Stomach (tissue), 19 donors: ENCODE measurements at places on chromosomes 13 and 19.

- DNase-seq, result no peak
These were observed 204.5 kb downstream of the POU4F1 start for GRCh38 chr13:78398743-78399410.

DNA sequence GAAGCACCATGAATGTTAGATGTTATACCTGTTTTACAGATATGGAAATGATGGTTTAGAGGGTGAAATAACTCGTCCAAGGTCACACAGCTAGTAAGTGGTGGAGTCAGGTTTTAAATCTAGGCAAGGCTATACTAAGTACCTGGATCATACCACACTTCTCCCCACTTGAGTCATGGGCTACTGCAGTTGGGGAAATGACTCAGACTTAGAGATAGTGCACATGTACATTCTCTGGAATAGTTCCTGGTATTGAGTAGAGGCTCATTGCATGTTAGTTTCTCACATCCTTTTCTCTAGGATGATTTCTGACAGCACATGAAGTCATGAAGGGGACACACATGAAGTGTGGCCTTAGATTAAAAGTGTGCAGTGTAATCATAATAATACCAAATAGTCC is 76.2 kb upstream of the TNFSF11 start:
- no peak for DNase-seq

- DNase-seq, result no peak
These were observed 26.7 kb downstream of the PLEKHJ1 start for GRCh38 chr19:2209408-2209807.

- DNase-seq, result no peak
These were observed 44.9 kb downstream of the COL4A1 start for GRCh38 chr13:110262082-110262436.

DNA sequence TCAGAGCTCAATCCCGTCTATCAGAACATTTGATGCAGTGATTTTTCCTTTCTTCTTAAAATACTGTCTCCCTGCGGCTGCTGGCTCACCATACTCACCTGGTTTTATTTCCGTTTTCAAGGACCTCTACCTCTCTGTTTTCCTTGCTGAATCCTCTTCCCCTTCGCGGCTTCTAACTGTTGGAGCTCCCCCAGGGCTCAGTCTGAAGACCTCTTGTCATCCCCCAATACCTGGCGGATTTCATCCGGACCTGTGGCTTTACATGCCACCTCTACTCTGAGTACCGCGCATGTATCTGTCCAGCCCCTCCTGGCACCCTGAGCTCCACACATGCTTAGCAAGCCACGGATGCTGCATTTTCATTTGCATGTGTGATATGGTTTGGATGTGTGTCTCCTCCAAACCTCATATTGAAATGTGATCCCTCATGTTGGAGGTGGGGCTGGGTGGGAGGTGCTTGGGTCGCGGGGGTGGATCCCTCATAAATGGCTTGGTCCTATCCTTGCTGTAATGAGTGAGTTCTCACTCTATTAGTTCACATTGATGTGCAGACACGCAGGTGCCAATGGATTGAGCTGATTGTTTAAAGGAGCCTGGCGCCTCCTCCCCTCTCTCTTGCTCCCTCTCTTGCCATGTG is 106.2 kb upstream of the LSM14A start:
- no peak for DNase-seq

- peak; percentile 53 for DNase-seq
These were observed 633 bp downstream of the SHISA7 start for GRCh38 chr19:55442372-55442961.

DNA sequence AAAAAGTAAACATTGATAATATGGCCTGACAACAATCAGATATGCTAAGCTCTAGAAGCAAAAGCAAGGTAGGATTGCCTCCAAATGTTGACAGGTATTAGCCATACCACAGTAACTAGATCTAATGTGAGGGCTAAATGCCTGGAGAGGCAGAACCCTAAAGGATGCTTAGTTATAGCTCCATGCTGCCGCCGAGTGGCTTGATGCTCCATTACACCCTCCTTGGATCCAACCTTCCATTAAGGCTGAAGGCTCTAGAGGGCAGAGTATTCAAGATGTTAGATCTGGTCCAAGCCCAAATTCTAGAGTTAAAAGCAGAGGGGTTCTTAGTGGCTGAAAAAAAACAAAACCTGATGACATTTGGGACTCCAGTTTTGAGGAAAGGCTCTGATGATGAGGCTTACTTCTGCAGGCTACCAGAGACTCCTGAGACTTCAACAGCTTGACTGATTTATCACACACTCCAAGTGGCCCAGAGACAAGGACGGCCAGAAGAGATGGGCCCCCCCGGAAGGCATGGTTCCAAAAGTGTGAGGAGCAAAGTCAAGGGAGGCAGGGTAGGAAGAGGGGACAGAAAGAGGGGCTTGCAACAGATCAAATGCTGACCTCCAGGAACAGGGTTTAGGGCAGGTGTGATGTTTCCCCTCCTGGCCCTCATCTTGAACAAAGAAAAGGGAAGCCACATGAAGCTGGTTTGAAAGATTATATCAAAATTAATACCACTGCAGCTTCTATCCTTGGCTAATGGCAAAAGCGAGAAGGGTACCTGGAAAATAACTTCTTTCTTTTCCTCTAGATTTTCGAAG is 21.9 kb upstream of the CPB2 start:
- DNase-seq, result peak; percentile 86

DNA sequence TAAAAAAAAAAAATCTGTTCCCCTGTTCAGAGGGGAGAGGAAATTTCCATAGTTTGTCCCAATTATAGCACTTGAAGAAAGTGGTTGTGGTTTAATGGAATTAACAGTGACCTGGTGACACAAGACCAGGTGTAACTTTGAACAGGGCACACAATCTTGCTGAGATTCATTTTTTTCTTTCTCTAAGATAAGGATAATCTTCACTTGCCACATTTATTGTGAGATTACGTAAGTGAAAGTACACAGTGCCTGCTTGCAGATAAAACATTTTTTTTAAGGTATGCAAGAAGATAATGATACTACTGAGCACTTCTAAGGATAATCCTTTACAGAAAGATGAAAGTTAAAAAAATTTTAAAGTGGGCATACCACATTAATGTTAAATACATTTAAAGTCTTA is 448.1 kb downstream of the DIAPH3 start:
- DNase-seq, result no peak

- peak; percentile 74 for DNase-seq
These were observed 41.8 kb upstream of the PNMA8B start for GRCh38 chr19:46537136-46538097.

DNA sequence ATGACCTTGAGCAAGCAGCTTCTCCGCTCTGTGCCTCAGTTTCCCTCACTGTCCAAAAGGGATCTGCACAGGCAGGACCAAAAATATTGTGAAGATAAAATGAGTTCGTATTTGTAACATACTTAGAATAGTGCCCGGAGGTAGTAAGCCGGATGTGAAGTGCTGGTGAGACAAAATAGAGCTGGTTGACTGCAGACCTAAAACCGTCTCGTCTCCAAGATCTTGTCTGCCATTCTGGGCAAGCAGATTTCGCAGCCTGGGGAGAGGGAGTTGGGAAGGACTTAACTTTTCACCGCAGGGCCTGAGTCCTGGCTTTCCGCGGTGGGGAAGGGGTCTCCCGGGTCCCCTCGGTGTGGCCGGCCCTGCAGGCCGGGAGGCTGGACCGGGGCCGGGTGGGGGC is 8.2 kb upstream of the BBC3 start:
- DNase-seq, result no peak

DNA sequence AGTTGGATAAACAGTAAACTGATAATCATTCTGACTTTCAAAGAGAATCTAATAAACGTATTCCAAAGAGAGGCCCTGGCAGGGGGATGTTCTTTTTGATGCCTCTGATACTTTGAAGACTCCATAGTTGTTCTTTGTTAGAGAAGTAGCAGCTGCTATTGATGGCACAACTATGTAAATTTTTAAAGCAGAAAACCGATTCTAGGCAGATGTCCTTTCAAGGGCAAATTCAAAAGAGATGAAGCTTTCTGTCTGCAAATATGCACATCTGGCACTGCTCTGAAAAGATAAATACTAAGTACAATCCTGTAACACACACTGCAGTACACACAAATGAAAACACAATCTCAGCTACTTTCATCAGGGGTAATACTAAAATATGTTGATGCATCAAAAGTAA is 250.1 kb downstream of the VWA8 start:
- no peak for DNase-seq

DNA sequence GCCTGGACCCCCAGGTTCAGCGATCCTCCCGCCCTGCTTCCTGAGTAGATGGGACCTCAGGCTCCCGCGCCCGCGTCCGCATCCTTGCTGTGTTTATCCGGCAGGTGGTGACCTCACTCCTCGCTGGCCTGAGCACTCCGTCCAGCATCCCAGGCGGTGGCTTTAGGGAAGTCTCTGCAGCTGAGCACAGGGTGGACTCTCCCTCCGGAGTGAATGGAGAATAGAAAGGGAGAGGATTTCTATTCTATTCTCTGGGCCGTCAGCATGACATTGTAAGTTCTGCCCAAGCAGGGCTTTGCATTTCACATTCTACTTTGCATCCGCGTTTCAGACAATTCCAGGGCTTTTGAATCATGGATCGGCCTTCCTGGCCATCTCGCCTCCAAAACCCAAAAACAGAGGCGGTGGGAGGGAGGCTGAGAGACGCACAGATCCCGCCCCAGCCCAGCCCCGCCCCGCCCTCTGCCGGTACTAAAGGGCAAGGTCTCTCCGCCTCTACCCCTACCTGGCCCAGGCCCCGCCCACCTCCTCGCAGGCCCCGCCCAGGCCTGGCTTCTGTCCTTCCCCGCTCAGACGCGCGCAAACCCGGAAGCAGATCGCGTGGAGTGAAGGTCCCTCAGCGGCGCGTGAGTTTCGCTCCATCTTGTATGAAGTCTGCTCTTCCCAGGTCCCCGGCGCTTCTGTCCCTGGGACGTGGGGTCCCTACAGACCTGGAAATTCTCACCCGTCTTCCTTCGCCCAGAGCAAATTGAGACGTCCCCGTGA is at the start of gene ZNF525:
Gene ZNF525, plus strand, starts transcription at position 572 of the 765 bp plus-strand sequence. CDS start 6,577 bp downstream, outside the sequence.
- DNase-seq, result peak; percentile 97

GRCh38 chr19:23777216-23777615 is 18.5 kb upstream of the ZNF681 start:
- DNase-seq, result no peak

- DNase-seq, result peak; percentile 67
These were observed 298.8 kb downstream of the SHISA2 start for GRCh38 chr13:25752957-25753551.

GRCh38 chr13:51976423-51976822 is 34.8 kb downstream of the ATP7B start:
- DNase-seq, result no peak
